ENCODE measurements at places on chromosomes 2 and 18. TPM values are rescaled to one million over a fixed set of nuclear protein-coding genes. Genes with fewer than 3 reads are reported as not detected.

GRCh38 chr2:59733970-59734369 is 819.5 kb downstream of the BCL11A start:
- DNase-seq, result no peak

GRCh38 chr18:62450546-62451410 is 72.0 kb upstream of the ZCCHC2 start:
- DNase-seq, result no peak

- DNase-seq, result no peak
Measured at GRCh38 chr2:75379476-75380210, 180.3 kb upstream of the TACR1 start.

DNA sequence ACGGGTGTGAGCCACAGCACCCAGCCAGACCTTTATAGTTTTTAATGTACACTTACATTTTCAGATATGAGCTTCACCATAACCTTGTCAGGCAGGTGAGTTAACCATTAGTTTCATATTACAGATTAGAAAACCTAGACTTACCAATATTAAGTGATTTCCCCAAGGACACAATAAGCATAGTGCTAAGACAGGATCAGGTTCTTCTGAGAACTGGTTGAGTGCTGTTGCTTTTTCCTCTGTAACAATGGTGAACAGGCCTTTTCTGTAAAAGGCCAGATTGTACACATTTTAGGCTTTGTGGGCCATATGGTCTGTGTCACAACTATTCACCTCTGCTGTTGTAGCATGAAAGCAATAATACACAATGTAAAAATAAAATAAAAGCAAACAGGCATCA is 332.0 kb downstream of the PIK3C3 start:
- DNase-seq, result no peak

GRCh38 chr2:221435171-221435570 is 136.9 kb downstream of the EPHA4 start:
- DNase-seq, result no peak

C2orf81 gene
- polyA plus RNA-seq, result 5.4 TPM

SERPINB12 gene
- polyA plus RNA-seq, result not detected

GRCh38 chr18:29874519-29875098 is 1167.9 kb downstream of the DSC3 start:
- no peak for DNase-seq

- no peak for DNase-seq
Measured at GRCh38 chr2:225600865-225601264, 201.4 kb downstream of the NYAP2 start.

GRCh38 chr2:120635146-120635545 is 100.5 kb upstream of the GLI2 start:
- no peak for DNase-seq

DNA sequence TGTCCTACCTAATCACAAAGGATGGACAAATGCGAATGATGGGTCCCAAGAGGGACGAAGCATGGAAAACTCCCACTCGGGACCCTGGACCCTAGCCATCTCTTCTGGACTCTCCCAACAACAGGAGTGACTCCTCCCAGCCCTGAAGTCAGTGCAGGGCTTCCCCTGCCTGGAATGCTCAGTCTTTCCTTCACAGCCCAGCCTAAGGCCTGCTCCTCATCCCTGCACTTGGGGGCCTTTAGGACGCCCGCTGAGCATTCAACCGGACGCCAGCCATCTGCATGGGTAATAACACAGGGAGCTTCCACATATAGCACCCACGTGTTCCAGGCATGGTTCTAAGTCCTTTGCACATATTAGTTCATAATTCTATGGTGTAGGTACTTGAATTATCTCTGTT is 237.5 kb downstream of the KLHL29 start:
- no peak for DNase-seq

GRCh38 chr18:33579349-33580215 is 1.6 kb downstream of the ASXL3 start:
- no peak for DNase-seq

ARHGAP28 gene
- polyA plus RNA-seq, result not detected

- DNase-seq, result no peak
Measured at GRCh38 chr18:34085140-34085739, 139.5 kb downstream of the NOL4 start.

GPR75 gene
- polyA plus RNA-seq, result 0.20 TPM

GRCh38 chr2:70516596-70516995 is 37.0 kb downstream of the TGFA start:
- peak; percentile 24 for DNase-seq

GRCh38 chr2:94873362-94874276 is 2.4 kb downstream of the TEKT4 start:
- DNase-seq, result no peak

RAPH1 gene
- polyA plus RNA-seq, result not detected

- DNase-seq, result no peak
Measured at GRCh38 chr18:8744038-8744437, 38.7 kb downstream of the MTCL1 start.

DNA sequence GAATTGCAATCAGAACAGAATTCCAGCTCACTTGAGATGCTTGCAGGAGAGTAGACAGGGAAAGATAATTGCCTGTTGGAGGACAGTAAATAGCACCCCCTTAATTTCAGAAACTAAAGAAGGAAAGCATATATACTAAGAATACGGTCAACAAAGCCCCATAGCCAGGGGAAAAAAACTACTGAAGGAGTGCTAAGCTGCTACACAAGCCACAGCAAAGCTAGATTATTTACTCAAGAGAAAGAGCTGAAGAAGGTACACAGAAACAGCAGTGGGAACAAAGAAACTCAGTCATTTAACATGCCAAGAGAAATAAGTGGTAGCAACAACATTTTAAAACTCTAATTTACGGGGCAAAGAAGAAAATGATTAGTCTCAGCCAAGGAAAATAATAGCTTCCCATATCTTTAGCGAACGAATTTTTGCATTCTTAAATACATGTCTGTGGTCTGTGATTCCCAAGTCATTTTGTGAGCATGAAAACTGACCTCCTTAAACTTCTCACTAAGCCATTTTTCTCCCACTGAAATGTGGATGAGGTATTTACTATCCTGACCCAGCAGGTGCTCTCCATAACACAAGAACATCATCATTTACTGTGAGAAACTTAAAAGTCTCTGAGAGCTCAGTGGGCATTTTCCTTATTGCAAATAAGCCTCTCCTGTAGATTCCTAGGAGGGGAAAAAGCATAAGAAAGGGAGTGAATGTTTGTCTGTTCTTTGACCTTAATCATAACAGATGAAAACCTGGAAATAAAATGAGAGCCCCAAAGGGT is 196.0 kb downstream of the PAX3 start:
- DNase-seq, result no peak

GRCh38 chr2:21392649-21393048 is 268.9 kb downstream of the TDRD15 start:
- no peak for DNase-seq

- DNase-seq, result no peak
Measured at GRCh38 chr2:240632306-240632721, 7.0 kb downstream of the GPR35 start.

DNA sequence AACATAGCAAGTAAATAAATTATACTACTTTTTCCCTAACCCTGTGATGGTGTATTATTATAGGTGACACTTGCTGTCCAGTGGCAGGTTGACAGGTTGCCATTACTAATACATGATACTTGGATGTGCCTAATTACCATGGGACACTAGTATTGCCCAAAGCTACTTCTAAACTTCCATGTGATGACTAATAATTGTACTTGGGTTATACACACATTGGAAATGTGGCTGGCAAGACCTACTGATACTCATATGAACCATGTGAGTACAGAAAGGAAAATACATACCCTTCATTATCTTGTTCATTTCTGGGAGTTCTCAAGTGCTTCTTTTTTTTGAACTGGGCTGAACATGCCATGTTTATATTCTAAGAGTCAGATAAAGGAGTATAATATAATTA is 156.4 kb downstream of the IKZF2 start:
- no peak for DNase-seq

GRCh38 chr2:217943446-217944321 is 59.1 kb downstream of the TNS1 start:
- DNase-seq, result no peak

DNA sequence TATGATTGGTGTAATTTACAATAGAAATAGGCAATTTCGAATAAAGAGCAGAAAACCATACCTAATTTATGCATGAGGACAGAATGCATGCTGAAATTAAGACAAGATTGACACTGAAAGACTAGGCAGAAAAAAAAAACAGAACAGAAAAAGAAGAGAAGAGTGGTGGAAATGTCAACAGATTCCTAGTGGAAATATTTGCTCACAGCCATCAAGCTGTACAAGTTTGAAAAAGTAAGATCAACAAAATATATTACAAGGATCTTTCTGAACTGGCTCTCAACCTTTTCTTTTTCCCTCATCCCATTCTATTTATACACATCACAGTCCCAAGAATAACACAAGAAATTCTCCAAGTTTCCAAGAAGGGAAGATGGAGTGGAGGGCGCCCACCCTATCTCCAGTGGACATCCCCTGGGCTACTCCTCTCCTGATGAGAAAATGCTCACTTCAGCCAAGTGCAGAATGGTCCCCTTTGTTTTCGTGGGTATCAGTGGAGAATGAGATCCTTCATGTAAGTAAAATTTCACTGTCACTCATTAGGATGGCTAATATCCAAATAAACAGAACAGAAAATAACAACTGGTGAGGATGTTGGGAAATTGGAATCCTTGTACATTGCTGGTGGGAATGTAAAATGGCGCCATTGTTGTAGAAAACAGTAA is 51.0 kb upstream of the ZNF532 start:
- no peak for DNase-seq

CLEC4F gene
- polyA plus RNA-seq, result not detected

HNRNPLL gene
- polyA plus RNA-seq, result 10.5 TPM

- no peak for DNase-seq
Measured at GRCh38 chr2:46098621-46099062, 198.6 kb upstream of the EPAS1 start.

DNA sequence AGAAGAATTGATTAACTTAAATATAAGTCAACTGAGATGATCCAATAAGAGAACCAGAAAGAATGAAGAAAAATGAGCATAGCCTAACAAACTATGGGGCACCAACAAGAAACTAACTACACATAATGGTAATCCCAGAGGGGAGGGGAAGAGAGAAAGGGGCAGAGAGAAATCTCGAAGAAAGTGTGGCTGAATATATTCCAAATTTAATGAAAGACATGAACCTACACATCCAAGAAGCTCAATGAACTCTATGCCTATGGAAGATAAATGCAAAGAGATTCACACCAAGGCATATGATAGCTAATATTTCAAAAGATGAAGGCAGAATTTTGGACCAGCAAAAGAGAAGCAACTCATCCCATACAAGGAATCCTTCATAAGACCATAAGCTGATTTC is 649.2 kb downstream of the ZEB2 start:
- no peak for DNase-seq

- DNase-seq, result no peak
Measured at GRCh38 chr2:220445429-220446105, 818.1 kb downstream of the SLC4A3 start.

ASIC4 gene
- not detected for polyA plus RNA-seq

- no peak for DNase-seq
Measured at GRCh38 chr2:204074456-204074855, 137.9 kb downstream of the ICOS start.

IGFBP2 gene
- 0.28 TPM for polyA plus RNA-seq

ALK gene
- polyA plus RNA-seq, result not detected

- DNase-seq, result no peak
Measured at GRCh38 chr2:152548996-152549395, 168.3 kb downstream of the PRPF40A start.

GRCh38 chr2:178284613-178285286 is 90.4 kb downstream of the OSBPL6 start:
- no peak for DNase-seq

GRCh38 chr2:204551512-204551863 is 6.2 kb downstream of the PARD3B start:
- no peak for DNase-seq

GRHL1 gene
- polyA plus RNA-seq, result 0.50 TPM

GRCh38 chr2:190781604-190782198 is 98.9 kb upstream of the GLS start:
- peak; percentile 12 for DNase-seq

EFEMP1 gene
- polyA plus RNA-seq, result 0.37 TPM

- DNase-seq, result no peak
Measured at GRCh38 chr18:29556070-29556469, 1379.1 kb upstream of the CDH2 start.

CHRND gene
- not detected for polyA plus RNA-seq

LIMS3 gene
- 0.36 TPM for polyA plus RNA-seq

RGPD4 gene
- polyA plus RNA-seq, result 0.08 TPM

DNA sequence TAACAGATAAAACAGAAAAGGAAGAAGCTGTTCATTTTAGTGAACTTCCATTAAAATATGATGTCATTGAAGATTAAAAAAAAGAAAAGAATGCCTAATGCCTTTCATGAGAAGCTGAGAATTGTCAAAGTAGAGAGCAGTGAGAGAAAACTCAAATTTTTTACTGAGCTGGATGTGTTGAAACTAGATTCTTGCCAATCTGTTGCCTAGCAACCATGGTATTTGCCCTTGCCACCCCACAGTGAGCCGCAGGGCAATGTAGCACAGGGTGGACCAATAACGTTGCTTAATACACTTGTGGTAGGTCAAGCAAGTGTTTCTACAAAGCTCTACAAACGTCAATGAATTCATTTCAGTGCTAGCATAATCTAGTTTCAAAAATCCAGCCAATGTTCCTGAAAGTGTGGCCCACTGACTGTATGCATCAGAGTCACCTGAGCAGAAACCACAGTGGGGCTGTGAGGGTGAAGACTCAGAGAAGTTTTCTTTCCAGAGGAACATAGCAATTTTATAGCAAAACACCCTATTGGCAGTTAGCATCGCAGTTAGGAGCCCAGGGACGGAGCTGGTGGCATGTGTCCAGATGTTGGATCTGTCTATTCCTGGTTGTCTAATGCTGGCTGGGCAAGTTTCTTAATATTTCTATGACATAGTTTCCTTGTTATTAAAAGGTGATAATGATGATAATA is 132.2 kb downstream of the DOCK10 start:
- no peak for DNase-seq

DNA sequence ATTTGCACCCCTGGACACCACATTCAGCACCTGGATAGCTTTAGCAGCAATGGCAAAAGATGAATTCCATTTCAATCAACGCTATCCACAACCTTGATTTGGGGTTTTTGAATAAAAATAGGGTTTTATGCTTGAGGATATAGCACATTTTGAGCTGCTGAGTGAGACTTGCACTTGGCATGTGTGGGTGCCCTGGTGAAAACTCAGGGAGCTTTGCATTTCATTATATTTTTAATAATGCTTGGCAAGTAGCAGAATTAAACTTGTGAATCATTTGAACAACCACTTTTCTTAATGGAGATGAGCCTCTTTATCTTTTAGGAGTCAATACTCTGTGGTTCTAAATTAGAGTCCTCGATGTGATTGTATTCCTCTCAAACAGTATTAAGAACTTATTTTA is 252.4 kb downstream of the PLCL1 start:
- DNase-seq, result no peak
